ENCODE measurements at places on chromosomes 5 and 9. TPM values are rescaled to one million over a fixed set of nuclear protein-coding genes. Genes with fewer than 3 reads are reported as not detected.

- H3K27ac ChIP-seq, result no peak overlapping the region
- H3K36me3 ChIP-seq, result no peaks in the 10 kb centered on the region
- no peaks in the 10 kb centered on the region for H3K27me3 ChIP-seq
- no peaks in the 10 kb centered on the region for H3K4me1 ChIP-seq
- H3K4me3 ChIP-seq, result no peak overlapping the region
Observed at GRCh38 chr9:72794946-72795345, 157.9 kb downstream of the ALDH1A1 start.

DNA sequence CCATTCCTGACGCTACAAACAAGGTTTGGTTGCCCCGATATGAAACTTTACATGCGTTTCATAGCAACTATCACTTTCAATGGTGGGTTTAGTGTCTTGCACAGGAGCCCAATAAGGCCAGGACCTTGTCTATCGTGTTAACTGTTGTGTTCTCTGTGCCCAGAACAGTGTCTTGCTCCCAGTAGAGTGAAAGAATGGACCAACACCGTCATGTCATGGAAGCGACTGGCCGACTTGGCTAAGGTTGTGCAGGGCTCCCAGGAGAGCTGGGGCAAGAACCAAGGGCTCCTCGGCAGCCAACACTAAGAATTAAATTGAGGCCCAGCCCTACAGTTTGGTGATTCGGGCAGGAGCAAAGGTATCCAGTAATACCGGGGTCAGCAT is 498 bp upstream of the ARHGEF37 start:
- peak overlapping the region; percentile 89 for H3K27ac ChIP-seq
- H3K27me3 ChIP-seq, result no peaks in the 10 kb centered on the region
- no peak for DNase-seq

- H3K4me1 ChIP-seq, result no peaks in the 10 kb centered on the region
- no peak for DNase-seq
- no peak overlapping the region for H3K4me3 ChIP-seq
- no peak overlapping the region for H3K27ac ChIP-seq
- no peaks in the 10 kb centered on the region for H3K36me3 ChIP-seq
- no peaks in the 10 kb centered on the region for H3K27me3 ChIP-seq
Observed at GRCh38 chr5:134107779-134108178, 6.7 kb upstream of the TCF7 start.

DNA sequence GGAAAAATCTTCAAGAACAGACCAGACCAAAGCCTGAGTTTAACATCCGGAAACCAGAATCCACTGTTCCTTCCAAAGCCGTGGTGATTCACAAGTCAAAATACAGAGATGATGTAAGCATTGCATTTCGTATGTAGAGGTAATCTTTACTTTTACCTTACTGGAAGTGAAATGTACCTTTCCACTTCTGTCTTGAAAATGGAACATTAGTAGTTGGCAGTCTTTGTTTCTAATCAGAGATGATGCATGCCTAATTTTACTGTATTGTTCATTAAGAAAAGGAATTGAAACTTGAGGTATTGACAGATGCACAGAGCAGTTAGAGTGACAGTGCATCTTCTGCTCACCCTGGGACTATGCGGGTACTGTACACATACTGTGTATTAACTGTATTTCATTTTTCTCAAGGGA is 34.6 kb downstream of the HABP4 start:
- no peaks in the 10 kb centered on the region for H3K4me1 ChIP-seq
- no peaks in the 10 kb centered on the region for H3K36me3 ChIP-seq
- H3K4me3 ChIP-seq, result no peak overlapping the region
- DNase-seq, result no peak
- H3K27me3 ChIP-seq, result no peaks in the 10 kb centered on the region
- H3K27ac ChIP-seq, result no peak overlapping the region

GRCh38 chr5:153678617-153679329 is 188.3 kb downstream of the GRIA1 start:
- H3K36me3 ChIP-seq, result no peaks in the 10 kb centered on the region
- H3K27me3 ChIP-seq, result no peaks in the 10 kb centered on the region
- DNase-seq, result no peak
- H3K27ac ChIP-seq, result no peak overlapping the region
- no peak overlapping the region for H3K4me3 ChIP-seq
- H3K4me1 ChIP-seq, result no peaks in the 10 kb centered on the region

DNA sequence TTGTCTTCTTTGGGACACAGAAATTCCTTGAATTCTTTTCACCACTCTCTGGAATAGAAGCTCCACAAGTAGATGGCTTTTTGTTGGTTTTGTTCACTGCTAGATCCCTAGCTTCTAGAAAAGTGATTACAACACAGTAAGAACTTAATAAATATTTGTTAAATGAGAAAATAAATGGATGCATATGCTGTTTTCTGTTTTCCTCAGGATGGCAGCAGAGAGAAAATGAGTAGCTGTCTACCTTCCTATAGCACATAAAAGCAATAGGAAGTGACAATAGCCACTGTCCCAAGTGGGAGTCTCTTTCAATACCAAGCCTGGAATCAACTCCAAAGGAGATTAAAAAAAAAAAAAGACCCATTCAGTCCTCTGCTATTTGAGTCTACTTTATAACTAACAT is 100.6 kb upstream of the NREP start:
- no peaks in the 10 kb centered on the region for H3K4me1 ChIP-seq
- no peak overlapping the region for H3K27ac ChIP-seq
- H3K4me3 ChIP-seq, result no peak overlapping the region
- H3K27me3 ChIP-seq, result no peaks in the 10 kb centered on the region
- DNase-seq, result no peak
- H3K36me3 ChIP-seq, result no peaks in the 10 kb centered on the region

DNA sequence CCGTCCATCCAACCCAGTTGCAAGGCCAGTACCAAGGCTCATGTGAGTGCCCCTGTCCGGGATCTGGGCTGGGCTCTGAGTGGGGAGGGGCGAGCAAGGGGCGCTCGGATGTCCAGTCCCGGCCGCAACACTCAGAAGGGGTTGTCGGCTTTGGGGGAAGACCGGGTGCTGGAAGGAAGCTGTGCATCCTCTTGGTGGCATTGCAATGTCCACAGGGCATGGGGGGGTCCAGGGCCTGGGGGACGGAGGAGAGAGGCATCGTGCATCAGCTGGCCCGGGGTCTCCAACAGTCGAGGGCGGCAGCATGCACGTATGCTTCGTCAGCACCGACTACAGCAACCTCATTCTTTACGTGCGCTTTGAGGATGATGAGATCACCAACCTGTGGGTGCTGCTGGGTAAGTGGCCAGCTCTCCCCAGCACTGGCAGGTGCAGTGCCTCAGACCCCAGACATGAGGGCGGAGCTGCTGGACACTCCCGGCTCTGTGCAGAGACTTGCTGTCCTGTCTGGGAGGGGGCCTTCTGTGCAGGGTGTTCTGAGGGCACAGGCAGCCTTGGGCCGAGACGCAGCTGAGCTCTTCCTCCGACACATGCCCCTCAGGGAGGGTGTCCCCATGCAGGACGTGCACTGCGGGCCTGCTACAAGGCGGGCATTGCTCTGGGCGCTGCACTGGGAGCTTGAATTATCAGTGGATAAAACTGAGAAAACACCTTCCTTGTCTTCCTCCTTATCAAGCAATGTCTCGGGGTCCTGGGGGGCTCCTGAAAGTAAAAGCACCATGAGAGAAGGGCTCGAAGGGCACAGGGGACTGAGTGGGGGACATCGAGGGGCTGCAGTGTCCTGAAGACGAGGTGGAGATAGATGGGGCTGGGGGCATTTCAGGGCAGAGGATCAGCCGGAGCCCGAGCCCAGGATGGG is 22.5 kb downstream of the GLT6D1 start:
- H3K4me3 ChIP-seq, result no peak overlapping the region
- no peaks in the 10 kb centered on the region for H3K36me3 ChIP-seq
- DNase-seq, result no peak
- H3K4me1 ChIP-seq, result no peaks in the 10 kb centered on the region
- peaks cover 7% of the 10 kb centered on the region for H3K27me3 ChIP-seq

GRCh38 chr5:179275941-179276837 is 69.1 kb downstream of the ADAMTS2 start:
- no peak overlapping the region for H3K4me3 ChIP-seq
- no peaks in the 10 kb centered on the region for H3K36me3 ChIP-seq
- peak overlapping the region; percentile 50 for H3K27ac ChIP-seq
- H3K4me1 ChIP-seq, result no peaks in the 10 kb centered on the region
- no peaks in the 10 kb centered on the region for H3K27me3 ChIP-seq

GRCh38 chr9:128249558-128249907 is 26.3 kb downstream of the GOLGA2 start:
- no peaks in the 10 kb centered on the region for H3K27me3 ChIP-seq
- no peaks in the 10 kb centered on the region for H3K36me3 ChIP-seq
- no peak overlapping the region for H3K27ac ChIP-seq
- no peak overlapping the region for H3K4me3 ChIP-seq

DNA sequence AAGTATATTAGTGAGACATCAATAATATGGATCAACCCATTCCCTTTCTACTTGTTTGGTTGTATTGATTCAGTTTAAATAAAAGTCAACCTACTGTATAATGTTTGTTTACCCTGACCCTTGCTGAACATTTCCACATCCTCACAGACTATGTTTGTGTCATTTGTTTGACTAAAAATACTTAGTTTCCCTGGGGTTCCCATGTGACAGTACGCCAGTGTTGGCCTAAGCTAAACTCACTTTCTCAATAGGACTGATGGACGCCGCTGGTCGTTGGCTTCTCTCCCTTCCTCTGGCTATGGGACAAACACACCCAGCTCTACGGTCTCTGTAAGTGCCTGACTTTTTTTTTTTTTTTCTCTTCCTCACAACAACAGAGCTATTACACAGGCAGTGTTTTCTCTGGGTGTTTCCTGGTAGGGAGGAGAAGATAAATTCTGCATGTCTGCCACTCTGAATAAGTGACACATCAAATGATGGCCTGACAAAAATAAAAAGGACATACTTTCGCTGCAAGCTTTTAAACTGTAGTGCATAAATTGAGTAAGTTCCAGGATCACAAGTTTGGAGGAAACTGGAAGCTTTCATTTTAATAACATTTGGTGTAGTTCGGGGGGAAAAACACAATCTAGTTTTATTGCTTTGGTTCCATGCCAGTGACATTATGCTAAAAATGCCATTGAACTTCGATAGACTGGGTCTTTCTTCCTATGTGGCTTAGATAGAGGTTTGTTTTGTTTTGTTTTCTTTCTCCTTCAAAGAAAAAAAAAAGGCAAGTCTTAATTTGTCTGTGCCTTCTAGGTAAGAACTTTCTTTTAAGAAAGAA is 101.0 kb downstream of the CD180 start:
- H3K27ac ChIP-seq, result peak overlapping the region; percentile 34
- H3K27me3 ChIP-seq, result no peaks in the 10 kb centered on the region
- DNase-seq, result peak; percentile 61
- H3K36me3 ChIP-seq, result no peaks in the 10 kb centered on the region
- no peaks in the 10 kb centered on the region for H3K4me1 ChIP-seq

GRCh38 chr5:32426440-32427151 is 17.9 kb downstream of the ZFR start:
- no peaks in the 10 kb centered on the region for H3K36me3 ChIP-seq
- DNase-seq, result no peak
- no peak overlapping the region for H3K27ac ChIP-seq
- H3K4me3 ChIP-seq, result no peak overlapping the region

DNA sequence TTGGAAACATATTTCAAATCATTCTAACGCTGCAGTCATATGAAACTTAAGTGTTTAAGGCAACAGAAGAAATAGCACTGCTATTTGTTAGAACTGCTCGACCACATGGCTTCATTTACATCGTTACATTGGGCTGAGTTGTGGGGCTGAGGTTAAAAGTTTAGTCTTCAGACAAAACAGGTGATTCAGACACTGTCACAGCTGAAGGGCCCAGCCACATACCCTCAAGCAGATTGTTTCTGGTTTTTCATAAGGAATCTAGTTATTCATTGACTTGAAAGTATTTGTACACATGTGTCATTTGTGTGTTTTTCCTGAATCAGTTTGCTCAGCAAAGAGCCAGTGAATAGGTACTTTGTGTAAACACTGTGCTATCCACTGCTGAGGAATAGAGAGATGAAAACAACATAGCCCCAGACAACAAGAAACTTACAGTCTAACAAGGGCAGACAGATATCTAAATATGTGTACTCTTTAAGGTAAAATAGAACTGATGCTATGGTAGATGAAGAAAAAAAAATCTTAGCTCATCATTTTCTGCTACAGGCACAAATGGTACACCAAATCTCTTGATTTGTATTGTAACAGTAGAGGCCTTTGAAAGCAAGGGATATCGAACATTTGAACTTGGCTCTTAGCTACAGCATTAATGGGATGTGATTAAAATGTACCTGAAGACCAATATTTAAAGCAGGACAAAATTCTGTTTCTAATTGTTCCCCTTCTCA is 357.6 kb upstream of the RPS23 start:
- no peaks in the 10 kb centered on the region for H3K36me3 ChIP-seq
- no peak overlapping the region for H3K27ac ChIP-seq
- no peaks in the 10 kb centered on the region for H3K27me3 ChIP-seq
- no peak overlapping the region for H3K4me3 ChIP-seq
- no peaks in the 10 kb centered on the region for H3K4me1 ChIP-seq

- H3K4me1 ChIP-seq, result no peaks in the 10 kb centered on the region
- DNase-seq, result no peak
- no peaks in the 10 kb centered on the region for H3K36me3 ChIP-seq
- no peaks in the 10 kb centered on the region for H3K27me3 ChIP-seq
- no peak overlapping the region for H3K4me3 ChIP-seq
- H3K27ac ChIP-seq, result no peak overlapping the region
Observed at GRCh38 chr5:107705402-107706014, 34.8 kb upstream of the EFNA5 start.

- H3K4me1 ChIP-seq, result no peaks in the 10 kb centered on the region
- H3K36me3 ChIP-seq, result no peaks in the 10 kb centered on the region
- DNase-seq, result no peak
- peaks cover 2% of the 10 kb centered on the region for H3K27me3 ChIP-seq
- no peak overlapping the region for H3K4me3 ChIP-seq
Observed at GRCh38 chr5:77924081-77924480, 147.9 kb upstream of the TBCA start.

DNA sequence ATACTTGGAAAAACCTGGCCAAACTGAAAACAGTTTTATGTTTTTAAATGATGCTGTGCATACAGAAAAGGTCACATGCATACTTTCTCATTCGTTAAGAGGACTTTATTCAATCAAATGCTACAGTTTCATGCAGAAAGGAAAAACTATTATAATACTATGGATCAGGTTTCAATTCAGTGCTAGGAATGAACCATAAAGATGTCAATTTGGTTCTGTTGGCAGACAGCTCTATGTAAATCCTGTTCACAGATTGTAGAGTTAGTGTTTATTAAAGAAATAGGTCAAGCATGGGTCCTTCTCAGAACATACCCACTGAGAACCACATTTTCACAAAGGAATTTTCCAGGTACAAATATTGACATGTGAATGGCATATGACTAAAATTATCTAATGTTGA is 57.1 kb downstream of the RETREG1 start:
- no peak overlapping the region for H3K4me3 ChIP-seq
- DNase-seq, result no peak
- no peak overlapping the region for H3K27ac ChIP-seq
- no peaks in the 10 kb centered on the region for H3K27me3 ChIP-seq

AKNA gene
- total RNA-seq, result 30.1 TPM

PCDHB14 gene
- 4.6 TPM for total RNA-seq

ZNF366 gene
- 3.2 TPM for total RNA-seq
